ENCODE measurements at places on chromosomes 12 and 14.

- peak; percentile 75 for DNase-seq
Measured at GRCh38 chr12:103626498-103626897, 39.4 kb downstream of the STAB2 start.

DNA sequence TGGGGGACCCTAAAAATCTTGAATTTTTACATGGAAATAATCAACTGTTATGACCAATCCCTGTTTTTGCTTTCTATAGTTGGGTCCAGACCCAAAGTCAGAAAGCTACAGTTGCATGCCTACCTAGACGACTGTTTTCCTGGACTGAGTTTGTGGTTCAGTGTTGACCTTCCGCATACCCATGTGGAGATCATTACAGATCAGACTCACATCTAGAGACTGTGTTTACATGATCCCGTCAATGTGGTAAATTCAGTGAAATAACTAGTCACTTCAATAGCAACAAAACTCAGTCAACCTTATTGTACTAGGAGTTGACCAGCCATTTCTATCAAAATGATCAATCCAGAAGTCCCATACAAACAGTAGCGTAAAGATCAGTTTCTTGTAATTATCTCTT is 257.6 kb downstream of the EGLN3 start:
- peak; percentile 94 for DNase-seq

- peak; percentile 41 for DNase-seq
Measured at GRCh38 chr12:47131011-47131410, 51.3 kb upstream of the AMIGO2 start.

DNA sequence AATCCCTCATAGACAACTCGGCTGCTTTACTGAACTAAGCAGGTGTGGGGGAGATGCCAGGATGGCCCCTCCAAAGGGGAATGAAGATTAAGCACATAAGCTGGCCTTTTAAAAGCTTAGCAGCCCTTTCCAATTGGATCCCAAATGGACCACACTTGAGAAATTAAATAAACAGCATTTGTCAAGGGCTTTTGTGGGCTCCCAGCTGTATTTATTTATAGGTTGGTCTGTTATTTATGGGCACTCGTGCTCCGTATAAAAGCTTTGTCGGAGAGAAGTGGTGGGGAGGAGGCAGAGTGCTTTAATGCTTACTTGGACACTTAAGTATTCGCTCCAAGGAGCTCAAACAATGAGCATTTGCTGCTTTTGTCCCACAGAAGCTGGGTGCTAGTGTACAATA is 580.2 kb downstream of the MED13L start:
- DNase-seq, result peak; percentile 22

GRCh38 chr12:12466157-12466556 is 96.5 kb downstream of the DUSP16 start:
- no peak for DNase-seq

DNA sequence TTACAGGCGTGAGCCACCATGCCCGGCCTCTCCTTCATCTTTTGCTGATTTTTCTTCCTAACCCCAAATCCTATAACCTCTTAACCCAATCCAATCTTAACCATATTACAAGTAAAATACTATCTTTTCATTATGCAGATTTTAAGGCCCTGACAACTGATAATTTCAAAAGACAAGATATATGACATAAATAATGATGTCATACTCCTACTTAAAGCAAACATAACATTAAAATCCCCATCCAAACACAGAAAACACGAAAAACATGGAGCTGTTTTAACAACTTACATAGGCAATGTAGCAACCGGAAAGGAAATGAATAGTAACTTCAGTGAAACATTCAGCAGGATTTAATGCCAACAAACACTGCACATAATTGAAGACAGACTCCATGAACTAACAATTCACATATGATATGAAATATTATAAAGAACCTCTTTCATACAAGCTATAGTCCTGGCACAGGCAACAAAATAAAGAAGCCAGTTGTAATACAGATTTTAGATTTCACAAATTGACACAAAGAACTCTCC is 21.5 kb downstream of the USP44 start:
- DNase-seq, result no peak

DNA sequence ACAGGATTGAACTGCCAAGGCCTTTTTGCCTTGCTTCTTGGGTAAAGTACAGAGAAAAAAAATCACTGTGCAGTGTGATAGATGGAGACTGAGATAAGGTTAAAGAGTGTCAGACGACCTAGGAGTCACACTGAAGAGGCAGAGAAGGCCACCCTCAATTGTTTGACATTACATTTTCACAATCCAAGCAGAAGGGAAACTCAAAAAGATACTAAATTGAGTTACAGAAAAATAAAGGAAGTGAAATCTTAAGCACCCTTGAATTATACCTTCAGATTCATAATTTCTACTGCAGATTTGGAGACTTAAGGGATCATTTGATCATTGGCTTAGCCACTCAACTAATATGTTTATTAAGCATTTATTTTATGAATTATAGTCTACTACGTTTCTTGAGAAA is 97.1 kb downstream of the MYF5 start:
- no peak for DNase-seq

- peak; percentile 63 for DNase-seq
Measured at GRCh38 chr14:60197629-60198303, 32.6 kb upstream of the DHRS7 start.

DNA sequence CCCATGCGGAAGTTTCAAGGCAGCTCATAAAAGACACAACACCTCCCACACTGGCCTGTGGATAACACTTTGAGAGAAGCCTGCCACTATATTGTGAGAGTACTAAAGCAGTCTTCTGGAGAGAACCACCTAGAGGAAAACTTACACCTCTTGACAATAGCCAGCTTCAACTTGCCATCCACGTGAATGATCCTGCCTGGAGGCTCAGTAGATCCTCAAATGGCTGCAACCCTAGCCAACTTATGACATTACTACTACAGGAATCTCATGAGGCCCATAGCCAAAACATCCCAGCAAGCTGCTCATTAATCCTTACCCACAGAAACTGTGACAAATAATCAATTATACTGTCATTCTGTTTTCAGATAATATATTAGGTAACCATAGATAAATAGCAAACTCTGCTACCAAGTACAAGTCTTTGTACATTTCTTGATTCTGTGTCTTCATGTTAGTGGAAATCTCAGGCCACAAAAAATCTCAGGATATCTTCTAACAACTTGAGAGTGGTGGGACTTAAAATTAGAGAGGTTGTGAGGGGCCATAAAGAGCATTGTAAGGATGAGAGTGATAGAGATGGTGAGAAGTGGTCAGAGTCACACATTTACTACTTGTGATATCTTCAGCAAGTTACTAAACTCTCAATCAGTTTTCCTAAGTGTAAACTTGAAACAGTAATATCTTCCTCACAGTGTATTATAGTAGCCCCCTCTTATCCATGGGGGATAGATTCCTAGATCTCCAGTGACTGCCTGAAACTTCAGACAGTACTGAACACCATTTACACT is 368.0 kb downstream of the C12orf50 start:
- peak; percentile 43 for DNase-seq

GRCh38 chr12:72574138-72574537 is 302.0 kb downstream of the TRHDE start:
- no peak for DNase-seq

DNA sequence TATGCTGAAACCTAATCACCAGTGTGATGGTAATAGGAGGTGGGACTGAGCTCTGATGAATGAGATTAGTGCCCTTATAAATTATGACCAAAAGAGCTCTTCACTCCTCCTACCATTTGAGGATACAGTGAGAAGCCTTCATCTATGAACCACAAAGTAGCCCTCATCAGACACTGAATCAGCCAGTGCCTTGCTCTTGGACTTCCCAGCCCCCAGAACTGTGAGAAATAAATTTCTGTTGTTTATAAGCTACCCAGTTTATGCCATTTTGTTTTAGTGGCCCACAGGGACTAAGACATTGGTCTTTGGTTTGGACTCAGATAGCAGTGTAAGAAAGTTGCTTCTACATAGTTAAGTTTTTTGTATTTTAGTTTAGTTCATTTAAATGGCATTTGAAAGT is 32.9 kb downstream of the ABHD12B start:
- DNase-seq, result no peak

GRCh38 chr12:109627633-109628032 is 54.0 kb downstream of the MVK start:
- no peak for DNase-seq

GRCh38 chr12:62301080-62301798 is 41.0 kb downstream of the USP15 start:
- DNase-seq, result no peak

GRCh38 chr12:116450406-116450910 is 108.7 kb upstream of the MAP1LC3B2 start:
- no peak for DNase-seq

DNA sequence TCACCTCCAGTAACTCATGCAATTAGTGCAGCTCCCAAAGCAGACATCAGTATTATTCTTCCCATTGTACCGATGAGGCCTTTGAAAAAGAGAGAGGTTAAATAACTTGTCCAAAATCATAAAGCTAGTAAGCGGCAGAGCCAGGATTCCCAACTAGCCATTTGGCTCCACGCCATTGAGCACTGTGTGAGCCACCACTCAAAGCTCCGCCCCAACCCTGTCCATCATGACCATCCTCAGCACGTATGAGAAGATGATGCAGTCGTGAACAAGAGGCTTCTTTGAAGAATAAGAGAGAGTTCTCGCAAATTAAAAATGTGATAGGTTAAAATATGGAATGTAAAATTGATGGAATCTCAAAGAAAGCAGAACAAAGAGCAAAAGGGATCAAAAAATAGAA is 14.6 kb downstream of the CLMN start:
- DNase-seq, result no peak

GRCh38 chr12:117068492-117068891 is 30.7 kb downstream of the TESC start:
- no peak for DNase-seq

- DNase-seq, result peak; percentile 7
Measured at GRCh38 chr12:3004655-3005565, 45.7 kb downstream of the TEAD4 start.

- DNase-seq, result peak; percentile 24
Measured at GRCh38 chr12:8609061-8609570, 3.5 kb downstream of the AICDA start.

DNA sequence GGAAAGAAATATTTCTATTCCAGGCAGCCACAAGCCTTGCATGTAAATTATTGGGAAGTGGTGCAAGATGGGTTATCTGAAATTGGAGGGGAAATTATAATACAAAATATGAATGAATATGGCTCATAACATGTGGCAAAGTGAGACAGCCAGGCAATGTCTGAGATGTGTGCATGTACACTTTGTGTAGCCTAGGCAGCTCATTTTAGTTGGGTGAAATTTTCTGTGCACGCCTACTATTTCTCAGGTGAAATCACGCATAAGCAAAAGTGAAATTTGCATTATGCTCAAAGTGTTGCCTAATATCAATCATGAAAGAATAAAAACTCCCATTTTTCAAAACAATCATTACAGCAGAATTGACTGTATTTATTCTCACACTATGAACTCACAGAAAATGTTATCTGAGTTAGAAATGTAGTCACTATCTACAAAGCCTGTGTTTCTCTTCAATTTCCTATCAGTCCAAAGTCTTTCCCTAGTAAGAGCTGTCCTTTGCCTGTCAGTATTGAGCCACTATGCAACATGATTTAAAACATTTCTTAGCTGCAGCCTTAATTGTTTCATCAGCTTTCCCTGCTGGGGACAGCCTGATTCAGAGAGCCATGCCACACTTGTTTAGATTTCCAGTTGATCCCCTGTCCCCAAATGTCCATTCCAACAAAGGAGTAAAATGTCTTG is 80.7 kb downstream of the EPS8 start:
- no peak for DNase-seq

DNA sequence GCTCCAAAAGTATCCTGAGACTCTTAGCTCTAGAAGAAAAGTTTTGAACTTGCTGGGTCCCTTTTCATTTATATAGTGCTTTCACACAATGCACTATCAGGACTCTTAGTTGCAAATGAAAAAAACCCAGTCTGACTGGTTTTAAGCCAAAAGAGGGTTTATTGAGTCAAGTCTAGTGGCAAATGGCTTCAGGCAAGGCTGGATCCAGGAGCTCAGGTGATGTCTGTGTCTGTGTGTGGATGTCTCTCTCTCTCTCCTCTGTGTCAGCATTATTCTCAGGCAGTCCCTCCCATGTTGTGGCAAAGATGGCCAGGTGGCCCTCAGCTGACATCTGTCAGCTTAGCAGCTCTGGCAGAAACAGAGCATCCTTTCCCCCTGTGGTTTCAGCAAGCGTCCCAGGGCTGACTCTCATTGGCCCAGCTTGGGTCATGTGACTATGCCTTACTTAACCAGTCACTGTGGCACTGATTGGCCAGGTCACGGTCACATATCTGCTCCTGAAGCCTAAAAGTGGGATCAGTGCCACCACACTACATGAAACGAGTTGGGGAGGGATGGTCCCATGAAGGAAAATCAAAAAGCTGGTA is 6.2 kb downstream of the TMEM120B start:
- DNase-seq, result peak; percentile 8

DNA sequence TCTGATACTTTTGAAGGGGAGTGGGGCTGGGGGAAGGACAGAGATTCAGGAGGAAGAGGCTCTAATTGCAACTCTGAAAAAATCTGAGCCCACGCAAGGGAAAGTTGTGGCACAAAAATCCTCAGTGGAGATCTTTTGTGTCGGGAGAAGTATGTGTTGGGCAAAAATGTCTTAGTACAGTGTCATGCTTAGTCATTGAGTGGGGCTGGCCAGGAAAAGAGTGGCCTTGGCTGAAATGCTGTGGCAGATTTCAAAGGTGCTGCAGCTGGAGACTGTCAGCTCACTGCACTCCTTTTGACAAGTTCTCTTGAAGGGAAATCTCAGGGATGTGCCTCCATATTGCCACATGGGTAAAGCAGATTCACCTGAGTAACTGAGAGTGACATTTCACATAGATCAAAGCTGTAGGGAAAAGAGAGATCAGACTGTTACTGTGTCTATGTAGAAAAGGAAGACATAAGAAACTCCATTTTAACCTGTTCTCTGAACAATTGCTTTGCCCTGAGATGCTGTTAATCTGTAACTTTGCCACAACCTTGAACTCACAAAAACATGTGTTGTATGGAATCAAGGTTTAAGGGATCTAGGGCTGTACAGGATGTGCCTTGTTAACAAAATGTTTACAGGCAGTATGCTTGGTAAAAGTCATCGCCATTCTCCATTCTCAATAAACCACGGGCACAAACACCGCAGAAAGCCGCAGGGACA is 36.0 kb upstream of the GLIPR1 start:
- DNase-seq, result peak; percentile 66

DNA sequence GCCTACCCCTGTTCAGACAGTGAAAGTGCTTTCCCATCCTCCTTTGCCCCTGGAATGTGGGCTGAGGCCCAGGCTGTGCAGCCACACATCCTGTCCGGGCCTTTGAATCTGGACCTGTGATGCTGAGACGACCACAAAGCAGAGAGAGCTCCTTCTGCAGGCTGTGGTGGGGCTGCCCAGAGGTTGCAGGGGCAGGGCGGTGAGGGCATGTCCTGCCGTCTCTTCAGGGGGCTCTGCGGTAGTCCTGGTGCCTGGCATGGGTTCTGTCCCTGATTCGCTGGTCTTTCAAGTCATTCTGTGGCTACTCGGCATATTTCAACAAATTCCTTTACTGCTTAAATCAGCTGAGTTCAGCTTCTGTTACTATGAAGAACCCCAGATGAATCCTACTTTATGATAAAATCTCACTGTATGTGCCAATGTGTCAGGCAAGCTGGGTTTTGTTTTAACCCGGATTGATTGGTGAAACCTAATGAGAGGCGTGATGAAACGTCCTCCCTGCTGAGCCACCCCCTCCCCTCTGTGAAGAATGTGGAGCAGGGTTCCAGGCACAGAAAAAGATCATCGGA is 63.4 kb upstream of the DICER1 start:
- DNase-seq, result peak; percentile 34

GRCh38 chr12:104784592-104784991 is 173.5 kb downstream of the SLC41A2 start:
- DNase-seq, result no peak
